Sigmoid colon (tissue), 7 donors: ENCODE measurements at places on chromosomes 7 and 10. TPM values are rescaled to one million over a fixed set of nuclear protein-coding genes. Genes with fewer than 3 reads are reported as not detected.
A peak's percentile ranks its signal among the peaks of the same experiment; 100 is the strongest.

DNA sequence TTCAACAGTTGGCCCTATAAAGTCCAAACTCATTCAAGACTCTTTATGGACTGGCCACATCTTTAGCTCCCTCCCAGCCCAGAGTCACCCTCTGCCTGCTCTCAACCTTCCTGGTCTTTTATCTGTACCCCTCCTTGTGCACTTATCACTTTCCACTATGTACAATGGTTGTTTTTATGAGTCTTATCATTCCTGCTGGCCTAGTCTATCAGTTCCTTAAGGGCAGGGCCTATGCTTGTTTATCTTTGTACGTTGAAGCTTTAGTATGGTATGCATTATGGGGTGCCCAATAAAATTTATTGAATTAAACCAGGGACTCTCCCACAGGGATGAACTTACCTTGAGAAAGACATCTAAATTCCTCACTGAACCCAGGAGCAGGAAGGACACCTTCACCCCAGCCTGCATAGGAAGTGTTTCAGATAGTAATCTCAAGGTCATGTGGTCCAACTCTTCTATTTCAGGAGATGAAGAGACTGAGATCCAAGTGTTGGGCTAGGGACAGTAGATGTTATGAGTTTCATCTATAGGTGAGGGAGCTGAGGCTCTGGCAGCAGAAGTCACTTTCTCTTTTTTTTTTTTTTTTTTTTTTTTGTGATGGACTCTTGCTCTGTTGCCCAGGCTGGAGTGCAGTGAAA lies 13.3 kb upstream of the PDCD4 start:
- no peak for DNase-seq
- H3K36me3 ChIP-seq = no peaks in the 10 kb centered on the region

- H3K27me3 ChIP-seq = no peaks in the 10 kb centered on the region
- H3K27ac ChIP-seq = no peak overlapping the region
- H3K4me1 ChIP-seq = no peaks in the 10 kb centered on the region
- H3K4me3 ChIP-seq = no peak overlapping the region
- DNase-seq = no peak
Observed at GRCh38 chr10:75347186-75347585, 54.4 kb downstream of the ZNF503 start.

GRCh38 chr10:101535949-101536348 lies 52.1 kb downstream of the POLL start:
- no peak for DNase-seq
- H3K27ac ChIP-seq = no peak overlapping the region
- no peak overlapping the region for H3K4me3 ChIP-seq
- no peaks in the 10 kb centered on the region for H3K27me3 ChIP-seq

GRCh38 chr10:123241391-123242141 lies 87.4 kb downstream of the BUB3 start:
- no peaks in the 10 kb centered on the region for H3K27me3 ChIP-seq
- H3K36me3 ChIP-seq = no peaks in the 10 kb centered on the region
- DNase-seq = no peak

- H3K4me1 ChIP-seq = no peaks in the 10 kb centered on the region
- no peak for DNase-seq
- no peak overlapping the region for H3K27ac ChIP-seq
- H3K4me3 ChIP-seq = no peak overlapping the region
- H3K36me3 ChIP-seq = no peaks in the 10 kb centered on the region
Observed at GRCh38 chr7:41033500-41033899, 669.4 kb downstream of the INHBA start.

DNA sequence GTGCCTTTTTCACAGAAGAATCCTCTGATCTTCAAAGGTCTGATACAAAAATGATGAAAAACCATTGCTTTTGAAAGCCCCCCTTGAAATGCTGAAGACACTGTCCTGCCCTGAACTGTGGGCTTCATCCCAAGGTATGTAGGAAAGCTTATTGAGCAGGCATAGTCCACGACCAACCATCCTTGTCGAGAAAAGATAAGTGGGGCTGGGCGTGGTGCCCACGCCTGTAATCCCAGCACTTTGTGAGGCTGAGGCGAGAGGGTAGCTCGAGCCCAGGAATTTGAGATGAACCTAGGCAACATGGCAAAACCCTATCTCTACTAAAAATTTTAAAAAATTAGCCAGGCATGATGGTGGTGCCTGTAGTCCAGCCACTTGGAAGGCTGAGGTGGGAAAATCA lies 25.6 kb downstream of the TACR2 start:
- peaks cover 48% of the 10 kb centered on the region for H3K36me3 ChIP-seq
- no peak for DNase-seq
- H3K27ac ChIP-seq = no peak overlapping the region
- H3K4me3 ChIP-seq = no peak overlapping the region

- H3K4me1 ChIP-seq = peaks cover 45% of the 10 kb centered on the region
- peak; percentile 80 for DNase-seq
- peak overlapping the region; percentile 79 for H3K27ac ChIP-seq
Observed at GRCh38 chr10:5943536-5943935, 33.8 kb downstream of the IL15RA start.

- no peak for DNase-seq
- H3K4me3 ChIP-seq = no peak overlapping the region
- H3K36me3 ChIP-seq = no peaks in the 10 kb centered on the region
- no peaks in the 10 kb centered on the region for H3K4me1 ChIP-seq
- no peaks in the 10 kb centered on the region for H3K27me3 ChIP-seq
Observed at GRCh38 chr10:48224979-48225560, 49.4 kb downstream of the FRMPD2 start.

GRCh38 chr7:130421684-130422083 lies 19.1 kb downstream of the CEP41 start:
- H3K27ac ChIP-seq = peak overlapping the region; percentile 35
- no peaks in the 10 kb centered on the region for H3K27me3 ChIP-seq
- no peak for DNase-seq
- peaks cover 4% of the 10 kb centered on the region for H3K4me1 ChIP-seq
- no peaks in the 10 kb centered on the region for H3K36me3 ChIP-seq

DNA sequence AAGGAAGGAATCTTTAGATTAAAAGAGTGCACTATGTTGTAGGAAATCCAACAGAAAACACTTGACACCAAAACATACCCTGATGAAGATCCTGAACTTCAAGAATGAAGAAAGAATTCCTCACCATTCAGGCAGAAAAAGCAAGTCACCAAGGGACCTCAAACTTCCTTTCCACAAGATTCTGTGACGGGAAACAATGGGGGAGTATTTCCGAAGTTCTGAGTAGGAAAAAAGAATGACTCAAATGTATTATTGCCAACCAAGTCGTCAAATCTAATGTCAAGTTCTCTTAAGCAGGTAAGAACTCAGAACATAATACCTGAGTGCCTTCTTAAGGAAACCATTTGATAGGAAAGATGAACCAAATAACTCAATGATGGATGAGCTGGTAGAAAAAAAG lies 44.7 kb upstream of the MTURN start:
- no peaks in the 10 kb centered on the region for H3K36me3 ChIP-seq
- no peak overlapping the region for H3K4me3 ChIP-seq
- no peaks in the 10 kb centered on the region for H3K4me1 ChIP-seq
- H3K27ac ChIP-seq = no peak overlapping the region
- H3K27me3 ChIP-seq = no peaks in the 10 kb centered on the region

GRCh38 chr7:157269341-157270059 lies 67.3 kb upstream of the DNAJB6 start:
- H3K27me3 ChIP-seq = no peaks in the 10 kb centered on the region
- H3K36me3 ChIP-seq = peaks cover 28% of the 10 kb centered on the region
- H3K4me1 ChIP-seq = peaks cover 25% of the 10 kb centered on the region
- H3K4me3 ChIP-seq = no peak overlapping the region

DNA sequence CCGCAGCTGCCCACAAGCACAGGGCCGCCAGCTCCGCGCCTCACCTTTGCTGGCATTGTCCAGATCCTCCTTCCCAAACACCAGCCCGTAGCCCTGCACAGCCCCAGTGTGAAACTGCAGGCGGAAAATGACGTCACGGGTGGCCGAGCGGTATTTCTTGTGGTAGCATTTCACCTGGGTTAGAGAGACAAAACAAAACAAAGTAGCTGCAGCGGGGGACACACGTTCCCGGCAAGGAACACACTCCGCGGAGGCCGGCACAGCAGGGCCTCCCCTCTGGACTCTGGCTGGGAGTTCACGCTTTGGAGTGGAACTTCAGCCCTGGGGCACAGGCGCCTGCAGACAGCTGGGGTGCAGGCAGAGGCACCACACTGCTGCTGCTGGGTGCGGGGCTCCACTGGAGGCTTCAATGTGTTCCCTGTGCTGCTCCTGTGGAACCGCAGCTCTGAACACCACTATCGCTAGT lies 181.1 kb downstream of the TNS3 start:
- H3K4me3 ChIP-seq = no peak overlapping the region
- peaks cover 33% of the 10 kb centered on the region for H3K4me1 ChIP-seq
- DNase-seq = peak; percentile 25
- no peaks in the 10 kb centered on the region for H3K27me3 ChIP-seq
- no peaks in the 10 kb centered on the region for H3K36me3 ChIP-seq

- DNase-seq = no peak
- no peaks in the 10 kb centered on the region for H3K4me1 ChIP-seq
- H3K27ac ChIP-seq = no peak overlapping the region
- H3K27me3 ChIP-seq = no peaks in the 10 kb centered on the region
Observed at GRCh38 chr10:11578802-11579255, 32.6 kb downstream of the USP6NL start.

GRCh38 chr7:5143935-5144903 lies 45.8 kb upstream of the WIPI2 start:
- H3K36me3 ChIP-seq = no peaks in the 10 kb centered on the region
- H3K27me3 ChIP-seq = no peaks in the 10 kb centered on the region
- no peak overlapping the region for H3K4me3 ChIP-seq
- H3K4me1 ChIP-seq = no peaks in the 10 kb centered on the region

DNA sequence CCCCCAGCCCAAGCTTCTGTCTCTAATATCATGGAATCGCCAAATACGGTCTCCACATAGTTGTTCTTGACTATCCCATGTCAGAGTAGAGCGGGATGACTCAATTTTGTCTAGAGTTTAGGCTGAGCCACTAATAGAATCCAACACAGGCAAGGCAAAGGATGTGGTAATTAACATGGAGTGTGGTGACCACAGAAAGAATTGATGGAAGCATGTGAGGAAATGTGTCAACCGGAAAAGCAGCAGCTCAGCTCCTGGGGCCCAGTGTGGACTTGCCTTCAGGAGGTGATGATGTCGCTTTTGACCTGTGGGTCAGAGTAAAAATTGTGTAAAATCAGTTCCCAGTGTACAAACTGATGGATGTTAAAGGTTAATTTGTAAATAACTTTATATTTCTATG lies 139.3 kb upstream of the KLF6 start:
- H3K27ac ChIP-seq = no peak overlapping the region
- no peaks in the 10 kb centered on the region for H3K36me3 ChIP-seq
- no peak for DNase-seq
- H3K4me1 ChIP-seq = no peaks in the 10 kb centered on the region
- no peaks in the 10 kb centered on the region for H3K27me3 ChIP-seq
- no peak overlapping the region for H3K4me3 ChIP-seq

The LDB3 gene
- total RNA-seq = 20.0 TPM

The PLXNA4 gene
- total RNA-seq = 4.4 TPM

The HOXA4 gene
- total RNA-seq = 2.6 TPM

The WDR11 gene
- total RNA-seq = 40.3 TPM

The NT5C2 gene
- total RNA-seq = 51.4 TPM

The MYO1G gene
- 3.4 TPM for total RNA-seq

The NPY gene
- 7.5 TPM for total RNA-seq

The PHTF2 gene
- 18.5 TPM for total RNA-seq

The CNPY1 gene
- not detected for total RNA-seq

The TECPR1 gene
- 38.2 TPM for total RNA-seq

The OR6B1 gene
- not detected for total RNA-seq
